ENCODE measurements at places on chromosomes 3 and 15.

- no peak for DNase-seq
These were observed 4.4 kb downstream of the SH3BP5 start for GRCh38 chr3:15327941-15328340.

- DNase-seq, result no peak
These were observed 7.6 kb upstream of the APEH start for GRCh38 chr3:49666592-49666991.

- DNase-seq, result no peak
These were observed 50.8 kb upstream of the MUC13 start for GRCh38 chr3:124985349-124985748.

GRCh38 chr3:141529717-141530414, 43.0 kb downstream of the RASA2 start:
- no peak for DNase-seq

- no peak for DNase-seq
These were observed 118.3 kb downstream of the TIGIT start for GRCh38 chr3:114411811-114412803.

GRCh38 chr15:75666823-75667501, 19.2 kb downstream of the SNX33 start:
- no peak for DNase-seq

GRCh38 chr3:195095035-195095703, 175.8 kb downstream of the XXYLT1 start:
- no peak for DNase-seq
